ENCODE measurements at places on chromosomes 16 and 17.
A peak's percentile ranks its signal among the peaks of the same experiment; 100 is the strongest.

GRCh38 chr17:50337956-50338355 is 8.0 kb upstream of the XYLT2 start:
- DNase-seq: no peak

GRCh38 chr17:49204516-49204915 is 5.9 kb downstream of the GNGT2 start:
- no peak for DNase-seq

DNA sequence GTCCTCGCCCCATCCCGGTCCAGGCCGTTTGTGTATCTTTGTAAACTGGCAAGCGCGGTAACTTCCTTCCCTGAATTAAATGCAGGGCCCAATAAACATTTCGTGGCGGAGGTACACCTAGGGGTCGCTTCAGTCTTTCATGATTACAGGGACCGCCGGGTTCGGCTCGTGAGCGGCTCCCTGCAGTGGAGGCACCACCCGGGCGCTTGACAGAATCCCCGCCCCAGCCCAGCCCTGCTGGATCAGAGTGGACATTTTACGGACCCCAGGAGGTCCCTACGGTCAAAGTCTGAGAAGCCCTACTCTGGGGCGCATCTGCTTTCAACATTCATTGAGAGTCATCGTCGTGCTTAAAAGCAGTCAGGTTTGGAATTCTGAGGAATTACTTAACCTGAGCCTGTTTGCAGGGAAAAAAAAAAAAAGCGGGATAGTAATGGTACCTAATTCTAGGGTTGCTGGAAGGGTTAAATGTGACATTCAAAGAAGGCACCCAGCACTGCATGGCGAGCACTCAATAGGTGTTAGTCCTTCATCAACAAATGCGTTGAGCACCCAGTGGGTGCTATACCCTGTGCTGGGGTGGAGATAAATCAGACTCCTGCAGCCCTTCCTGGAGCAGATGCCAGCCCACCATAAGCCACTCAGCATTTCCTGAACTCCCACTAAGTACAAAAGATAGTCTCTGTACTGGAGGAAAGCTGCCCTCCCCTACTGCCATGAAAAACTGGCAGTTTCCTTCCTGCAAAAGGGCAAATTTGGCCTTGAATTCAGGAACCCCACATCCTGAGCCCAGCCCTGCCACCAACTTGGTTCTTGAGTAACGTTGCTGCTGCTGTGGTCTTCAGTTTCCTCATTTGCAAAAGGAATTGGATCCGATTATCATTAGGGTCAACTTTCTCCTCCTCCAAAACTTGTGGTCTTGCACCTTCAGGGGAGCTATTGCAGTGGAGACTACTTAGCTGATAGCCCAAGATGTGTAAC is 658 bp upstream of the DUSP3 start:
- DNase-seq: peak; percentile 77

- no peak for DNase-seq
Observed at GRCh38 chr17:47875011-47875985, 20.7 kb upstream of the SP2 start.

DNA sequence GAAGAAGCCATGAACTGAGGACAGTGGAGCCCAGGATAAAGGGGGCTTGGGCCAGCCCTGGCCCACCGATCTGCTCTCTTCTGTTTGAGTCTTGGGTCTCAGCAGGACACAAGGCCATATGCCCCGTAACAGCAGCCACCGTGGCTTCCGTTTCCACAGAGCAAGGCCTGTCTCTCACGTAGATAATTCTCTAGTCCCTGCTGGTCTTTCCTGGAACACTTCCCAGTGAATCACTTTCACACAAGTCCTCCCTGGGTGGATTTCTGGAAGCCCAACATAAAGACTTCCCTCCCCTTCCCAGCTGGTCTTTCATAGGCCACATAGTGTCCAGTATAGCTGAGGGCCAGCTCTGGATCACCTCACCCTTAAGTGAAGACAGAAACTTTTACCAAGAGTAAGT is 19.9 kb upstream of the C16orf78 start:
- no peak for DNase-seq
